HFFc6 (cell line): ENCODE measurements at places on chromosomes 3 and 15. TPM values are rescaled to one million over a fixed set of nuclear protein-coding genes. Genes with fewer than 3 reads are reported as not detected.

NR2E3 gene
- total RNA-seq, result 0.18 TPM in 1 of 3 replicates, not detected in the others

DNA sequence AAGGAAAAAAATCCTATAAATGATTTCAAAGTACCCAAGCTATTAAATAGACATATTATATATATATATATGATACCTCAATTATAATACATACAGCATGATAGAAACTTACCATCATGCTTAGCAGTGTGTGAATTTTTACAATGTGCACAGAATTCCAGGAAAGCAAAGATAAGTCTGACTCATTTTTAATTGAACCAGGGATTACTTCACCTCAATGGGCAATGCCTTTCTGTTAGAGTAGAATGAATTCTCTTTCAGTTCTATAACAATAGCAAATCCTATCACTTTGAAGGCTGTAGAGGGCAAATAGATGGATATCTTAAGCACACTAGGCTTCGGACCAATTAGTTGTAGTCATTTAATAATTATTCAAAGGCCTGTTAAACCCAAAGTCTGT, 54.8 kb upstream of the P3H2 start:
- peak; percentile 28 for DNase-seq

GRCh38 chr3:109608574-109608973, 271.2 kb upstream of the DPPA4 start:
- DNase-seq, result no peak

- no peak for DNase-seq
Measured at GRCh38 chr3:42750834-42751233, 22.2 kb downstream of the CCDC13 start.

DNA sequence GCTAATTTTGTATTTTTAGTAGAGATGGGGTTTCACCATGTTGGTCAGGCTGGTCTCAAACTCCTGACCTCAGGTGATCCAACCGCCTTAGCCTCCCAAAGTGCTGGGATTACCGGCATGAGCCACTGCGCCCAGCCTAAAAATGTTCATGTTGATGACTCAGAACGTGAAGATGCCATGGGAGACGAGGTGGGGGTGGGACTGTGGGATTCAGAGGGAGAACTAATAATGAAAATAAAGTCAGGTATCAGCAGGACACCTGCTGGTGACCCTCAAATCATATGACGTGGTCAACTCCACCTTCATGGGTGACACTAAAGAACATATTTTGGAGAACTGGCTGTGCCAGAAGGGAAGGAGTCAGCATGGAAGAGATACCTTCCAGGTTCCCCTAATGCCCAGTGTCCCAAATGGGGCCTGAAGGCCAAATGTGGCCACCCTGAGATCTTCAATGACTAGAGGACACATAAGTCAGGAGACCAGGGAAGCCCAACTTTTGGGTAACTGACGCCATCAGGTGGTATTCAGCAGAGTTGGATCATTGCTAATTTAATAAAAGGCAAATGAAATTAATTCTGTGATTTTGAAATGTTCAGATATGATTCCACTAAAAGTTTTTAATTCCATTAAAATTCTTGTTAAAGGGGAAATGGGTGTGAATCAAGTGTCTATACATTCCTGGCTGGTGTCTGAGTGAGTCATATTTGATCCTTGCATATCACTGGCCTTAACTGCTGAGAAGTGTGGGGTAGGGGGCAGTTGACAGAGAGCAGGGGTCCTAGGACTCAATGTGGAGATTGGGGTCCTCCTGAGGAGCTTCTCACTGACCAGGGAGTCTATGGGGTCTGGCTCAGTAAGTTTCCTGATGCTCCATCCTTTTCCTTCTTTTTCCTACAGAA, 88.6 kb upstream of the GSK3B start:
- DNase-seq, result peak; percentile 40

TMCC1 gene
- total RNA-seq, result 16.1 to 18.5 TPM (median 17.0 TPM) in 3 replicates

DNA sequence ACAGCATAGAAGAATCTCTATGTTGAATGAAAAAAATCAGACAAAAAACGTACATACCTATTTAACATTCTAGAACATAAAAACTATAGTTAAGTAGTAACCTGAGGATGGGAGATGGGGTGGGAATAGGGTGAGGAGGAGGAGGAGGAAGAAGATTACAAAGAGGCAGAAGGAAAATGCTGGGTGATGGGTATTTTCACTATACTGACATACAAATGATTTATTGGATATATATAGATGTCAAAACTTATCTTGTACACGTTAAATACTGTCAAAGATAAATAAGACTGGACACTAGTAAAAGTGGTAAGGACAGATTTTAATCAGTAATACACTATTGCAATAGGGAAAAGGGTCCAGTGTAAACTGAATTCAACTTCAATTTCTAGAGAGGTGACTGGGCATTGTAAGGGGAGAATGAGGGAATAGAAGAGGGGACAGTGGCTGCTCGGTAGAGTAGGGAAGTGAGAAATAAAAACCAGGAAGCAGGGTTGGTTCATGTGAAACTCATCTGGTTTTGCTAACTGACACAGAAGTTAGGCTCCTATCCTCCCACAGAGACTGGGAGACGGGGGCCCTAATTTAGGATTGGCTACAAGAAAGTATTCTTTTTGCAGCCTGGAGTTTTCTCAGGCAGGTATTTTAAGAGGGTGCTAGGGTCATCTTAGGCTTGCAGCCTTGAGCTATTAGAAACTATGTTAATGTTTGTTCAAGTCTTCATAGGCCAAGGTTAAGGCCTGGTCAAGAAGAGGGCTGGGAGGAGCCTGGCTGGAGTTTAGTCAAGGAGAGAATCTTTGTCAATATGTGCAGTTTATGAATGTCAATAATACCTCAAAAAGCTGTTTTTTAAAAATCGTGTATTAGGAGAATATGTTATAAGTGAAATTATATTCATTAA, 15.0 kb upstream of the C15orf61 start:
- no peak for DNase-seq

GRCh38 chr3:58769065-58769464, 102.5 kb upstream of the FAM3D start:
- DNase-seq, result no peak

GOLGA8S gene
- 0.06 to 0.08 TPM in 2 of 3 replicates, not detected in the other for total RNA-seq

DNA sequence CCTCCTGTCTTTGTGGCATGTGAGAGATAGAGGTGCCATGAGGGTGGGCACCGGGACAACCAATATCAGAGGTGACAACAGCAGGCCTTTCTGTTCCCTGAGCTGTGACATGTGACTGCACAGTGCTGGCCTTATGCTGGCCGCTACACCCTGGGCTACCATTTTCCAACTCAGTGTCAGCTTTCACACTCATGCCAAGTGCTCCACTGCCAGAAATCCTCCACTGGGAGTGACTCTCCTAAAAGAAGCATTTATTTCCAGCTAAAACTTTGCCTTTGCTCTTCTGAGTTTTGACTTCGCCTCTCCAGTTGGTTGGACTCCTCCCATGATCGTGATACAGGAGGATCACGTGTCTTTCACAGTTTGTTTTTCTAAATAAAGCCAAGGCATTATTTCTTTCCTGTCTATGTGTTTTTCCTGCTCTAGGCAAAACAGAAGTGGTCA, 31.4 kb downstream of the CA12 start:
- no peak for DNase-seq

DNA sequence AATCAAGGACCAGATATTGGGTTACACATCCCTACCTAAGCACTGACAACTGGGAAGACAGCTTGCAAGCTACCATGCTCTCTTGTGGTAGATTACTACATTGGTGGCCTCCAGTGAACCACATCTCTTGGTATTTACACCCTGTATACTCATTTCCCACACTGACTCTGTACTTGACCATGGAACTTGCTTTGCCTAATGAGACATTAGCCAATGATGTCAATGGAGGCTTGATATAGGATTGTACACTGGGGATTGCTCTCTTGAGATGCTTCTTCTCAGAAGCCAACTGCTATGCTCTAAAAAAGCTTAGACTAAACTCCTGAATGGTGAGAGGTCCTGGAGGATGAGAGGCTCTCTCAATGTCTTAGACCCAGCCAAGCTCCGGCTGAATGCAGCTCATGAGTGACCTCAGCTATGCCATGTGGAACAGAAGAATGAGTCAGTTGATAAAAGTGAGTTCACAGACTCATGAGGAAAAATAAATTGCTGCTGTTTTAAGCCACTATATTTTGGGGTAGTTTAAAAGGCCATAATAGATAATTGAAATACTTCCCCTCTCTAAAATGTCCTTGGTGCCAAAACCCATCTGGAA, 61.5 kb upstream of the GALNT15 start:
- DNase-seq, result peak; percentile 66

LOXL1 gene
- total RNA-seq, result 248 and 259 TPM in 2 replicates

DNA sequence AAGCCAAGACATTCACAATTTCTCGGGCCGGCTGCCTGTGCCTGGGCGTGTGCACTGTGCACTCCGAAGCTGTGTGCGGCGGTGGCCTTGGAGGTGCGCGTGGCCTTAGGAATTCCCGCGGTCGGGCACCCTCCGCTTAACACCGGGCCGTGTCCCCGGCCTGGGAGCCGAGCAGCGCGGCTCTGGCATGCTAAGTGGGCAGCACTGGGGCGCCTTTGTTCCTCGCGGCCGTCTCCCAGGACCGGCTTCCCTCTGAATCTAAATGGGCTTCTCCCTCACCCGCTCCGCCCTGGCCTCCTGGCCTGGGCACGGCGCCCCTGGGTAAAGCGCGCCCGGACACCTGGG, 498 bp upstream of the ARNT2 start:
- DNase-seq, result no peak

KIF23 gene
- 29.7 to 62.0 TPM (median 61.1 TPM) in 3 replicates for total RNA-seq

SLC22A13 gene
- 0.18 to 0.20 TPM (median 0.18 TPM) in 3 replicates for total RNA-seq

DNA sequence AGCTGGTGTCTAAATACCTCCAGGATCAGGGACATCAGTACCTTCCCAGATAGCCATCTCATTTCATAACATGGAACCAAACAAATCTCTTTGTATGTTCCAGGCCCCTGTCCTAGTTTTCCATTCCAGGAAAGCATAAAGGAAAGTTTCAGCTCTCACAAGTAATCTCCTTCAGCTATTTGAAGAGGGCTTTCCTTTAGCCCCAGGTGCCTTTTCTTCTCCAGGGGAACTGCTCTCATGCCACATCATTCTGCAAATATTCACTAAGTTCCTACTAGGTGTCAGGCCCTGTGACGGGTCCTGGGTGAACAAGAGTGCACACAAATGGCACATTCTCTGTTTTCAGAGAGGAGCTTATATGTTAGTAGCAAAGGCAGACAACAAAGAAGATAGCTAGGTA, 136.1 kb downstream of the ADAMTS9 start:
- no peak for DNase-seq

NOX5 gene
- total RNA-seq, result 0.12 to 0.77 TPM in 2 of 3 replicates, not detected in the other

DNA sequence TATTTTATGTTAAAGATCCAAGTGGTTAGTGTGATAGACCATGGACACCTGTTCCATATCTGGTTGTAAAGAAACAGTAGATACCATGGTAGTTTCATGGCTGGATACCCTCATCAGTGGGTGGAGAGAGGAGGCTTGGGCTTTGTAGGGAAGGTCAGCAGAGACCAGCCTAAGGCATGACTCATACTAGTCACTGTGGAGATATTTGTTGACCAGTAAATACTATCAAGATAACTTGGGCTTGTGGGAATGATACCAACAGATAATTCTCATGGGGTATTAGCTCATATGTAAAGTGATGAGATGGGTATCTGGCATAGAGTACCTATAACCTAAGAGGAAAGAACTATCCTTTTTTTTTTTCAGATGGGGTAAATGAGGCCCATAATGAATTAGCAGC, 354.5 kb downstream of the CACNA2D3 start:
- DNase-seq, result no peak

TICRR gene
- 3.2 and 4.4 TPM in 2 replicates for total RNA-seq

- DNase-seq, result no peak
Measured at GRCh38 chr15:29055876-29056275, 170.1 kb downstream of the APBA2 start.

KCNAB1 gene
- total RNA-seq, result not detected in 3 replicates

- no peak for DNase-seq
Measured at GRCh38 chr15:66252685-66253417, 699 bp downstream of the MEGF11 start.

TUBGCP5 gene
- total RNA-seq, result 12.2 to 13.2 TPM (median 12.9 TPM) in 3 replicates

CDHR4 gene
- total RNA-seq, result 0.18 to 0.27 TPM in 2 of 3 replicates, not detected in the other

TMCO5A gene
- not detected in 3 replicates for total RNA-seq

DNA sequence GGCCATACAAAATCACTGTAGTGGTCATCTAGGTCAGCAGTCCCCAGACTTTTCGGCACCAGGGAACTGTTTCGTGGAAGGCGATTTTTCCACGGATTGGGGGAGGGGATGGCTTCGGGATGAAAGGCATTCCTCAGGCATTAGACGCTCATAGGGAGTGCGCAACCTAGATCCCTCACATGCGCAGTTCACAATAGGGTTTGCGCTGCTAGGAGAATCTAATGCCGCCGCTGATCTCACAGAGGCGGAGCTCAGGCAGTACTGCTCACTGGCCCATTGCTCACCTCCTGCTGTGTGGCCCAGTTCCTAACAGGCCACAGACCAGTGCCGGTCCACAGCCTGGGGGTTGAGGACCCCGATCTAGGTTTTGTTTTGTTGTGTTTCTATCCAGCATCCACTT, 200.1 kb downstream of the SLC9A9 start:
- DNase-seq, result no peak
